ENCODE measurements at places on chromosomes 2 and 18. TPM values are rescaled to one million over a fixed set of nuclear protein-coding genes. Genes with fewer than 3 reads are reported as not detected.

DNA sequence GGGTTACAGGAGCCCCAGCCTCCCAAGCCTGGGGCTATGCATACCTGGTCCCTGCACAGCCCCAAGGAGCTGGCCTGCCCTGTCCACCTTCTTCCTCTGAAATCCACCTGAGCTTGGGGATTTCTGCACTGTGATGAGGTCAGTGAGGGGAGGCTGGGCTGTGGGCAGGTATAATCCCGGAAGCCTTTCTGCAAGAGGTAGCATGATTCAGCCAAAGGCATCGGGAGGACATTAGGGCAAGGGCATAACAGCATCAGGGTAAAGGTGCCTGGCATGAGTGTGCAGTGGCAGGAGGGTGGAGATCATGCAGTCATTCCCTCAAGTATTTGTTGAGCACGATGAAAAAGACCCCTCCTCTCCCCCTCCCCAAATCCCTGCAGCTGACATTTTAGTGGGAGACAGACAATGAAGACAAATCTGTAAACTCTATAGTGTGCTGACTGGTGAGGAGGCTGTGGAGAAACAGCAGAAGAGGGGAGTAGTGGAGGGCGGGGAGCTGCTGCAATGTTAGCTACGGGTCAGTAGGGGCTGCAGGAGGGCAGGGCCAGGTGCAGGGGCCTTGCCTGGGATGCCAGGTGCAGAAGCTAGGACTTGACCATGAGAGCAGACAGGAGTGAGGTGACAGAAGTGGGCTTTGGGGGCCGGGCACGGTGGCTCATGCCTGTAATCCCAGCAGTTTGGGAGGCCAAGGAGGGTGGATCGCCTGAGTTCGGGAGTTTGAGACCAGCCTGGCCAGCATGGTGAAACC, 18.7 kb downstream of the ZFP36L2 start:
- DNase-seq, result no peak

DNA sequence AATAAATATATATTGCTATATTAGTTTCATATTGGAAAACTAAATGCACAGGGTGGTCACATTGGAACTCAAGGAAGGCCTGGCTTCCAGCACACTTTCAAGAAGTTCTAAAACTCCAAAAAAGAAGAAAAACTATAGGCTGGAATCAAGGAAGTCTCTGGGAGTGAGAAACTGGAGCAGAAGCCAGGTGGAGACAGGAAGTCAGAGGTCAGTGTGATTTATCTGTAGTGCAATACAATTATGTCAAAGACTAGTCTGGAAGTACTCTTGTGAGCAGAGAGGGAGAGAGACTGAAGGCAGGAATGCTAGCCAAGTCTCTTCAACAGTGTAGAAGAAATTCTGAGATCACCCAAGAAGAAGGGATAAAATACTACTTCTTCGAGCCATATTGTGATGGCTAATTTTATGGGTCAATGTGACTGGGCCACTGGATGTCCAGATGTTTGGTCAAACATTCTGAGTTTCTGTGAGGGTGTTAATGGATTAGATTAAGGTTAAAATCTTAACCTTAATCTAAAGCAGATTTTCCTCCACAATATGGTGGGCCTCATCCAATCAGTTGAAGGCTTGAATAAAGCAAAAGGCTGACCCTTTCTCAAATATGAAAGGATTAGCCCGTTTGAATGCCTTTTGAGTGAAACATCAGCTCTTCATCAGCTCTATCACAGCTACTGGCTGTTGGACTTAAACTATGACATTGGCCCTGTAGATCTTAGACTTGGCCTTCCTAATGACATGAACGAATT, 208.0 kb downstream of the TDRD15 start:
- no peak for DNase-seq

DNA sequence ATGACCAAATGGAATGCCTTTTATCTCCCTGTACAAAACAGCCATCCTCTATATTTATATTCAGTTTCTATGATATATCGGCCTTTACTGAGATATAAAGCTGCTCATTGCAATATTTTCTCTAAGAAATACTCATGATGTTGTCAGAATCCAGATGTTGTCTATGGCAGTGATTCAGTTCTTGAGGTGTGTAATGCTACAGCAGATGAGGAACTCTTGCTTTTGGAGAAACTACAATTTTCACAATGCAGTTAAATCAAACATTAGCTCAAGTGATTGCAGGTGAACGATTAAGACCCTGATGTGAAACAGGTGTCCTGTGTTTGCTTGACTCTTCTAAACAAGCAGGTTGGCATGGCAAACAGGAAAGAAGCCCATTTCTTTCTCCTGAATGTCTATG, 256.2 kb upstream of the CDH20 start:
- no peak for DNase-seq

GRCh38 chr18:23114171-23114881, 21.0 kb upstream of the CABLES1 start:
- no peak for DNase-seq

DNA sequence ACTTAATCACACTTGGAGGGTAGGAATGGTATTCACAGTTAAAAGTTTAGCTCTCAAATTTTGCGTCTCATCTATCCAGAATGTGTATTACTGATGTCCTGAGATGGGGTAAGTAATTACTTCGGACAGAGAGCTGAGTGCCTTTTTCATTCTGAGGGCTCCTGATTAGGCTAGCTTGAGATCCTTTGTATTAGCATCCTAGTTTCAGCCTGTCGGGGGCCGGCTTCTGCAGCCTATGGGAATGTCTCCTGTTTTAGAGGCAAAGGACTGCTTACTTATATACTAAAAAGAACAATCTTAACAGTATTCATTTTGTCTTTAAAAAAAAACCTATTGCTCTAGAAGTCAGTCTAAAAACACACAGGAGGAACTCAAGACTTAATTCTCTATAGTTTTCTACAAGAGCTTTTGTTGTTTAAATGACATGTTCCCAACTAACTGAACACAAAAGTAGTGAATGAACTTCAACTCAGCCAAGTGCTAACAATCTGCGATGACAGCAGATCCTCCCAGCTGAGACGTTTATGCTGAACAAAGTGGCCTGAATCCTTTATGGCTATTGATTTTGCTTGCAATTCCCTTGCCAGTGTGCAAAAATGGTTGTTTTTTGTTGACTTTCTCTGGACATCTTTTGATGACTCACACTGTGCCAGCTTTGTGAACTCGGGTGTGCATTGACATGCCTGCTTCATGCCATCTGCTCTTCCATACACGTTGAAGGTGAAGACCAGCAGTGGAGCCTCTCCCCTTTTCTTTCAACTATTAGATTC, 118.7 kb downstream of the LYPD6B start:
- DNase-seq, result no peak

DNA sequence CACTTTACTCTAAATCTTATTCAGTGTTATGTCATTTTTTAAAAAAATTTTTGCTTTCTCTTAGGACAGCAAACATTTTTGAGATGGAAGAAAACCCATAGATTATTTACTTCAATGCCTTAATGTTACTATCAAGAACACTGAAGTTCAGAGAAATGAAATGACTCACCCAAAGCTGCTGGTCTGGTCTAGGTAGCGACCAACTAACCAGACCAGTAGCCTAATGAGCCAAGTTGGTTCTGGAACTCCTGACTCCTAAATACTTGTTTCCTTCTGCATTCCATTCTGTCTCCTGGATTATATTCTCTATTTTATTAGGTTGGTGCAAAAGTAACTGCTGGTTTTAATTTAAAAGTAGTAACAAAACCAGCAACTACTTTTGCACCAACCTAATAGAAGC, 35.4 kb downstream of the SLC8A1 start:
- no peak for DNase-seq

SLC23A3 gene
- polyA plus RNA-seq, result 1.1 TPM

DNA sequence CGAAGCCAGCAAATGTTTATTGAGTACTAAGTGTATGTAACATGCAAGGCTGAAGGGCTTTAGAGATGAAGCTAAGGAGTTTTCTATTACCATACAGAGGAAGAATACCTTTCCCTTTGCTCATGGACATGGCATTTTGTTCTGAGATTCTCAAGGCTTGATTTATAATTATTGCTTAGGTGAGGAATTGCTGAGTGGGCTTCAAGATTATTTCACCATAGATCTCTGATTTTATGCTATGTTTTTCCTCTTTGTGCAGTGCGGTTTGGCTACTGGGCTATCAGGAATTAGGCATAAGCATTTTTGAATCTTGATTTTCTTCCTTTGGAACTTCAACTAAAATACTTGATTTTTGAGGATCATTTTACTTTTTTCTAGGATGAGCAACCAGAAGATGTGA, 42.5 kb downstream of the VRK2 start:
- no peak for DNase-seq
